ENCODE measurements at places on chromosomes 1 and 21.

- DNase-seq: no peak
These were observed 102.0 kb upstream of the USP25 start for GRCh38 chr21:15627823-15628222.

DNA sequence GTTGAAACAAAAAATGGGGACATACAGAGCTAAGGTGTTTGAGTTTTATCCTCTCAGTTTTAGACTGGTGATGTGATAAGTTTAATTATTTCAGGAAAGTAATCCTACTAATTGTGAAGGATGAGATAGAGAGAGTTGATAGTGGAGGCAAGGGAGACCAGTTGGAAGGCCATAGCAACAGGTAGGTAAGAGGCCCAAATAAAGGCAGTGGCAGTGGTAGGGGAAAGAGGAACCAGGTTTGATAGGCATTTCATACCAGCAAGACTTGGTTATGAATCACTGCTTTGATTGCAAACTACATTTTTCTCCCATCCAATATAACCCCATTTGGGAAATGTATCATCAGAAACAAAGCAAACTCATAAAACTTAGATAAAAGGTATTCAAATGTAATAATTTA is 63.1 kb upstream of the SH3GLB1 start:
- no peak for DNase-seq

DNA sequence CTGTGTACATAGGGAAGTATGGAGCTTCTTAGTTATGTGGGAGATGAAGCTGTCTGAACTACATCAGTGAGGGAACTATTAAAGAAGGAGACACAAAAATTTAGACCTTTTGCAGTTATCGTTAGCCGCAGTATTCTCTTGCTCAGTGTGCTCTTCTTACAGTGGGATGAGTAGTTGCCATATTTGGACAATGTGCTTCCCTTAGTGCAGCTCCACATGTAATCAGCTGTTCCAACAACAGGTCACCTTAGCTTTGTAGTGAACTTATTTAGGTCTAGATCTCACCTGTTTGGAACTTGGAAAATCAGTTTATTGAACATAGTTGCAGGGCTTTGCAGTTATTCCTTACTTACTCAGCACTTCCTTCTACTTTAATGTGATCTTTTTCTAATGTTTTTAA is 18.1 kb downstream of the GPR52 start:
- DNase-seq: no peak

GRCh38 chr1:207140536-207140935 is 36.5 kb downstream of the C4BPA start:
- no peak for DNase-seq

GRCh38 chr1:157585984-157586383 is 11.9 kb downstream of the FCRL4 start:
- DNase-seq: no peak

DNA sequence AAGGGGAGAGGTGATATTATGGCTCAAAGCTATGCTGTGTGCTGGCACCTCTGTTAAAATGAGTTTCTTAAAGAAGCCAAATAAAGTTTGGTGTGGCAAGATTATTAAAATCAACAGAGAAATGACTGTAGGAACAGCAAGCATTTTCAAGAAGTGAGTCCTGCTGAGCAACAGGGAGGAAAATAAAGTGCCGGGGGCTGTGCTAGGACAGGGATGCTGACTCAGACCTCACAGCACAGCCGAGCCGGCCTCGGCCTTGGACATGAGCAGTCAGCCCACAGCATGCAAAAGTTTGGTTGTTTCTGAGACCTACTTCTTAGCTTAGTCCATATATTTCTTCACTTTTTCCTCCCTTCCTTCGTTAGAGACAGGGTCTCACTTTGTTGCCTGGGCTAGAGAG is 19.2 kb downstream of the CNIH3 start:
- no peak for DNase-seq
